IPS DF 6.9 (cell line): ENCODE measurements at places on chromosomes 4 and X.

- peaks cover 6% of the 10 kb centered on the region for H3K4me1 ChIP-seq
- H3K27me3 ChIP-seq: no peaks in the 10 kb centered on the region
- no peak overlapping the region for H3K4me3 ChIP-seq
- H3K36me3 ChIP-seq: peaks cover 10% of the 10 kb centered on the region; the same call in 1 of the 2 replicates
- no peak for DNase-seq
These were observed 238.1 kb downstream of the DHRSX start for GRCh38 chrX:2262668-2263055.

- H3K4me3 ChIP-seq: no peak overlapping the region
- H3K36me3 ChIP-seq: no peaks in the 10 kb centered on the region
- H3K27me3 ChIP-seq: no peaks in the 10 kb centered on the region
- no peak for DNase-seq
- no peak overlapping the region for H3K27ac ChIP-seq
- no peaks in the 10 kb centered on the region; the same call in 1 of the 2 replicates for H3K4me1 ChIP-seq
These were observed 28.1 kb downstream of the SLC25A43 start for GRCh38 chrX:119427024-119427794.

- H3K27ac ChIP-seq: no peak overlapping the region
- H3K27me3 ChIP-seq: no peaks in the 10 kb centered on the region
- no peaks in the 10 kb centered on the region for H3K4me1 ChIP-seq
- no peak for DNase-seq
- peak overlapping the region; percentile 95 for H3K4me3 ChIP-seq
These were observed 418 bp downstream of the TAB3 start for GRCh38 chrX:30888526-30889146.

GRCh38 chrX:127571834-127572233 lies 480.4 kb downstream of the ACTRT1 start:
- no peak for DNase-seq
- no peak overlapping the region for H3K4me3 ChIP-seq
- no peaks in the 10 kb centered on the region for H3K36me3 ChIP-seq
- H3K4me1 ChIP-seq: no peaks in the 10 kb centered on the region
- H3K27ac ChIP-seq: no peak overlapping the region
- no peaks in the 10 kb centered on the region for H3K27me3 ChIP-seq

GRCh38 chrX:108353452-108353851 lies 84.8 kb downstream of the COL4A6 start:
- no peak overlapping the region for H3K27ac ChIP-seq
- no peak for DNase-seq
- no peaks in the 10 kb centered on the region; the same call in 1 of the 2 replicates for H3K4me1 ChIP-seq
- no peaks in the 10 kb centered on the region for H3K27me3 ChIP-seq
- H3K4me3 ChIP-seq: no peak overlapping the region
- H3K36me3 ChIP-seq: no peaks in the 10 kb centered on the region

- H3K27ac ChIP-seq: no peak overlapping the region
- no peaks in the 10 kb centered on the region for H3K4me1 ChIP-seq
- H3K36me3 ChIP-seq: no peaks in the 10 kb centered on the region
- no peak overlapping the region for H3K4me3 ChIP-seq
These were observed 45.2 kb downstream of the MAML3 start for GRCh38 chr4:140108713-140109230.

GRCh38 chr4:80475798-80476197 lies 140.3 kb downstream of the CFAP299 start:
- H3K27ac ChIP-seq: no peak overlapping the region
- no peaks in the 10 kb centered on the region for H3K27me3 ChIP-seq
- no peaks in the 10 kb centered on the region for H3K36me3 ChIP-seq
- no peak overlapping the region for H3K4me3 ChIP-seq

- H3K4me3 ChIP-seq: no peak overlapping the region
- no peaks in the 10 kb centered on the region for H3K36me3 ChIP-seq
- no peaks in the 10 kb centered on the region for H3K4me1 ChIP-seq
- DNase-seq: no peak
These were observed 684.4 kb upstream of the GNPDA2 start for GRCh38 chr4:45410701-45411210.

- no peak overlapping the region for H3K27ac ChIP-seq
- H3K36me3 ChIP-seq: no peaks in the 10 kb centered on the region
- H3K4me1 ChIP-seq: no peaks in the 10 kb centered on the region
- no peaks in the 10 kb centered on the region for H3K27me3 ChIP-seq
- no peak for DNase-seq
These were observed 20.7 kb downstream of the SYNPO2 start for GRCh38 chr4:118909173-118909956.

- no peak for DNase-seq
- H3K27ac ChIP-seq: no peak overlapping the region
- H3K36me3 ChIP-seq: no peaks in the 10 kb centered on the region
- no peaks in the 10 kb centered on the region for H3K4me1 ChIP-seq
- no peaks in the 10 kb centered on the region for H3K27me3 ChIP-seq
These were observed 595.6 kb upstream of the TENM3 start for GRCh38 chr4:181647396-181648147.

DNA sequence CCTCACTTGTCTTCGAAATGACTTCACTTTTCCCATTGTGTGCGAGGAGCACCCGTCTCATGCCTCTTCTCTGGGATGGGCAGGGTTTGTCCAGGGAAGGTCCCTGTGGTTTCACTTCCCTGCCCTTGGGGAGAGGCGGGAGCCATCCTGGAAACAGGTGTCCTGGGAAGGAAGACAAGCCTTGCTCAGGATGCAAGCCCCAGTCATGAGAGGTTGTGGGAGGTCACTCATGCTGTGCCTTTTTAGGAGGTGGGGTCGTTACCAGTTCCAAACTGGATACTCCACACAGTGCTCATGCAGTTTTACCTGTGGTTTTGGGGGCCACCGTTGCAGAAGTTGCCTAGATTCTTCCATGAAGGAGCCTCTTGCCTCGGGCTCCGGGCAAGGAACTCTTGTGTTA lies 3.8 kb downstream of the RGS12 start:
- H3K27ac ChIP-seq: no peak overlapping the region
- H3K36me3 ChIP-seq: no peaks in the 10 kb centered on the region

DNA sequence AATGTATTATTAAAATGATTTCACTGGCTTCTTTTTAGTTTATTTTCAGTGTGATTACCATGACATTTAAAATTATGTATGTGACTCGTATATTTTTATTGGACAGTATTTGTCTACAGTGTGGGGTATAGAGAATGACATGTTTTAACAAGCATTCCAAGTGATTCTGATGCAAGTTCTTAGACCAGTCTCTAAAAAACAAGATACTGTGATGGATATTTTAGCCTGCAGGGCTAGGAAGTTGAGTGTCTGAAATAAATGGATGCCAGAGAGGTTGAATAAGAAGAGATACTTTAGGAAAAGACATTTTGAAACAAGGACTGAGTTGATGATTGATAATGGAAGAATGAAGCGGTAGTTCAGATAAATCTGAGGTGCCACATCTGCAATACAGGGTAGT lies 3.5 kb upstream of the MAD2L1 start:
- H3K36me3 ChIP-seq: no peaks in the 10 kb centered on the region
- H3K27ac ChIP-seq: no peak overlapping the region
- H3K27me3 ChIP-seq: no peaks in the 10 kb centered on the region

- no peak overlapping the region for H3K4me3 ChIP-seq
- H3K36me3 ChIP-seq: no peaks in the 10 kb centered on the region
- no peaks in the 10 kb centered on the region for H3K27me3 ChIP-seq
- DNase-seq: no peak
- H3K27ac ChIP-seq: no peak overlapping the region
- peaks cover 13% of the 10 kb centered on the region for H3K4me1 ChIP-seq
These were observed 49.6 kb downstream of the PROM1 start for GRCh38 chr4:16034010-16034748.

DNA sequence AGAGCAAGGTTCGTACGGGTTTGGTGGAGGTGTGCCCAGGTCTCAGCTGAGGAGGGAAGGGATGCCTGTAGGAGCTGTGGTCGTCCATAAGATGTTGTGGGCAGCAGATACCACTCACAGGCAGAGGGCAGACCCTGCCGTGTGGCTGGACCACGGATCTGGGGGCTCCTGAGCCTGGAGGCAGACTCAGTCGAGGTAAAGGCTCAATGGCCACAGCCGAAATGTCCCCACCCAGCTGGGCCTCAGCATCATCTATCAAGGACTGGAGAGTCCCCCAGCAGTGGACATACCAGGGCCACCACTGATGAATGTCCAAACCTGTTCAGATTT lies 98.5 kb downstream of the DHRSX start:
- no peak for DNase-seq
- no peak overlapping the region for H3K4me3 ChIP-seq

GRCh38 chrX:119481323-119481801 lies 13.1 kb downstream of the SLC25A5 start:
- no peaks in the 10 kb centered on the region for H3K36me3 ChIP-seq
- no peak overlapping the region for H3K27ac ChIP-seq
- H3K4me3 ChIP-seq: no peak overlapping the region
- H3K4me1 ChIP-seq: peaks cover 3% of the 10 kb centered on the region; the same call in 1 of the 2 replicates
- DNase-seq: no peak

- H3K27me3 ChIP-seq: no peaks in the 10 kb centered on the region
- no peaks in the 10 kb centered on the region for H3K36me3 ChIP-seq
- peaks cover 3% of the 10 kb centered on the region; the same call in 1 of the 2 replicates for H3K4me1 ChIP-seq
- H3K27ac ChIP-seq: no peak overlapping the region
These were observed 35.3 kb downstream of the CXCL1 start for GRCh38 chr4:73904491-73904890.

DNA sequence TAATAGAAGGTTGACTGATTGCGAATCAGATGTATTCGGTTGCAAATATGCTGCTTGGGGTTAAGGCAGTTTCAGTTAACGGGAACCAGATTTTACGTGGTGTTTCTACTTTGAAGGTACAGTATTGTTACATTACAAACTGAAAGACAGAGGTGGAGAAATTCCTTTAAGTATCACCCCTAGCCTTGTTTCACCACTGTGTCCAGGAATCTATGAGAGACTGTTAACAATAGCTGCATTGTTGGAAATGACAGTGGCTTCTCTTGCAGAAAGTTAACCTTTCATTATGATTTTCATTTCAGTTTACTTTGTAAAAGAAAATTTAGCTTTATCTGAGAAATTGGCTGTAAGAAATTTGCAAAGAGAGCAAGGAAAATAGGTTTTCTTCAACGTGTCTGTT lies 2.6 kb downstream of the CDKL5 start:
- DNase-seq: no peak
- no peaks in the 10 kb centered on the region for H3K36me3 ChIP-seq
- no peak overlapping the region for H3K27ac ChIP-seq
- no peaks in the 10 kb centered on the region for H3K4me1 ChIP-seq
- H3K4me3 ChIP-seq: no peak overlapping the region

DNA sequence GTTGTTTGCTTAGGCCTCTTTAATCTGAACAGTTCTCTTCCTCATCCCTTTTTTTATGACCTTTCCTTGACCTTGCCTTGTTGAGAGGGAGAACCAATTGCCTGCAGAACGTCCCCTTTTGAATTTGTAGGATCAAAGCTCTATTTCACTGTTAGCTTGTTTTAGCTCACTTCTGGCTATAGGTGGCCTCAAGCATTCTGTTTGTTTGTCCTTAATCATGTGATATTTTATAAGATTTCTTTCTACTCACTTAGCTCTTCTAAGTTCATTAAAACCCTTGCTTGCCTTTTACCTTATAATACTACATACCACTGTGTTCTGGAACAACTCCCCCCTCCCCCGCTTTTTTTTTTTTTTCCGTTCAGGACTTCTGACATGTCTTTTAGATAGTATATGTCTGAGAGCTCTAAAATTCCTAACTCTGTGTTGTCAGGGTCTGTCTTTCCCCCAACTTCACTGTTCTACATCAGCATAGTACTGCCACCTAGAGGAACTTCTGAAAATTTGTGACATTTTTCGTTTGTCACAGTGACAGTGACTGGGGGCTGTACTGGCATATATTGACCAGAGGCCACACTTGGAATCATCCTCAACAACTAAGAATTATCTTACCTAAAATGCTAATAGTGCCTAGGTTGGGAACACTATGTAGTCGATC lies 128.5 kb downstream of the LARP7 start:
- no peak overlapping the region for H3K4me3 ChIP-seq
- no peak for DNase-seq
- no peaks in the 10 kb centered on the region; the same call in 1 of the 2 replicates for H3K4me1 ChIP-seq
- no peak overlapping the region for H3K27ac ChIP-seq
- H3K27me3 ChIP-seq: no peaks in the 10 kb centered on the region

- H3K27me3 ChIP-seq: no peaks in the 10 kb centered on the region
- H3K4me3 ChIP-seq: no peak overlapping the region
- no peak for DNase-seq
These were observed 73.3 kb downstream of the DCTD start for GRCh38 chr4:182843808-182844325.

DNA sequence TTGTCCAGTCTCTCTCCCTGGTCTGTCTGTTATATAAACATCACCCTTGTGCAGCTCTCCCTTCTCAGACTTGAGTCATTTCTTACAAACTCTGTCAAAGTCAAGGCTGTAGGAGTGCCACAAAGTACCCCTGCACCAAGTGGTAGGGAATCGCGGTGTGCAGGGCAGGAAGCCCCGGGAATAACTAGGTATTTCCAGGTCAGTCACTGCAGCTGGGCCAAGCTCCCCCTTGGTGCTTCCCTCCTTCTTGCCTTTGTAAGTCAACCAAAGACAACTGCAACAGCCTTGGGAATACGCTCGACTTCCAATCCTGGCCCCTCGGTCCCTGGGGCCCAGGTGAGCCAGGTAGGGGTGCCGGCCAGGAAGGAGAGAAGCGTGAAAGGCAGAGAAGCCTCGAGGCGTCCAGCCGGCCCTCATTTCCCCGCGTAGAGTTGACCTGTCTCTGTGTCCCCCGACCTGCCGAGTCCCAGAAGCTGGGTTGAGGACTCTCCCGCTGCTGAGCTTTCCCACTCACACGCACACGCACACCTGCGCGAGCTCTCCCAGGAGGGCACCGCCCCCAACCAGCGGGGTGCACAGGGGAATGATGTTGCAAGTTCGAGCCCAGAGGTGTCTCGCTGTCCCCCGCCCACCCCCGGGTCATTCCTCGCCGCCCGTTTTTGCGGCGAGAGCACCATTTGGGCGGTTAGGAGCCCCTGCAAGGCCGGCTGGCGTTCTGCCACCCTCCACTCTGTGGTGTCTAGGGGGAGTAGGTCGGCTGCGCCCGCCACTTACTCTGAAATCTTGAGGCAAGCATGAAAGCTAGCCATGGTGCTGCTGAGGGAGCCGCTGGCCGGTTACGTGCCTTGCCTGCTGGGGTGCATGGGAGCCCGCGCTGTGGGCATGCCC lies 22.8 kb upstream of the KIAA1210 start:
- no peaks in the 10 kb centered on the region for H3K4me1 ChIP-seq
- no peak for DNase-seq
- no peak overlapping the region for H3K27ac ChIP-seq
- no peaks in the 10 kb centered on the region for H3K27me3 ChIP-seq
- H3K4me3 ChIP-seq: no peak overlapping the region

DNA sequence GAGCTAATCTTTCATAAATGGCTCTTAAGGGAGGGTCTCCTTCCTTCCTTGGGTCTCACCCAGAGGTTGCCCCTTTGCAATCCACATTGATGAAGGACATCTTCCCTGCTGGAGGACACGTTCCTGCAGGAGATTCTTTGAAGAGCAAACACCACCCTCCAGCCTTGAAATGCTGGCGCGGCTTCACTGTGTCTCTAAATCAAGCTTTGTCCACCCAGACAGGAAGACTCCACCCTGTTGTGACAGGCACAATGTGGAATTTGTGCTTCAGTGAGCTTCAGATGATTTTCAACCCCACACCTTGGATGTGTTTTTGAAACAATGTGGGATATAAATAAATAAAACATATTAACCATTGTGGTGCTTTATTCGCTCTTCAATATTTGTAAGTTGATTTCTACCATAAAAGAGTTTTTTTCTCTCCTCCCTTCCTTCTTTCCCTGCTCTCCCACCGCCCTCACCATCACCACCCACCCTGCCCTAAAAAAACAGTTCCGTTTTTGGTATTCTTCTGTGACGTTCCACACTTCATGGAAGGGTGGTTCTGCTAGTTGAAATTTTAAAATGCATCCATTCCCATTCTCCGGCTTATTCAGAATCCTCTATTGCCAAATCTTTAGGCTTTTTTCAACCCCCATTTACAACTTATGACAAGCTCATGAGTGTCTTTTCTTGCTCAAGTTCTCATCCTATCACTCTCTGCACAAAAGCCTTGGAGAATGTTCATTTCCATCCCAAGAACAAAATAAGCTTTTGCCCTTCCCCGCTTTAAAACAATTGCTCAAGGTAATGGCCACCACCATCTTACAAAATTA lies 264.3 kb downstream of the RAPGEF2 start:
- H3K4me1 ChIP-seq: no peaks in the 10 kb centered on the region
- no peak for DNase-seq
